ENCODE measurements at places on chromosomes 5 and 9.

DNA sequence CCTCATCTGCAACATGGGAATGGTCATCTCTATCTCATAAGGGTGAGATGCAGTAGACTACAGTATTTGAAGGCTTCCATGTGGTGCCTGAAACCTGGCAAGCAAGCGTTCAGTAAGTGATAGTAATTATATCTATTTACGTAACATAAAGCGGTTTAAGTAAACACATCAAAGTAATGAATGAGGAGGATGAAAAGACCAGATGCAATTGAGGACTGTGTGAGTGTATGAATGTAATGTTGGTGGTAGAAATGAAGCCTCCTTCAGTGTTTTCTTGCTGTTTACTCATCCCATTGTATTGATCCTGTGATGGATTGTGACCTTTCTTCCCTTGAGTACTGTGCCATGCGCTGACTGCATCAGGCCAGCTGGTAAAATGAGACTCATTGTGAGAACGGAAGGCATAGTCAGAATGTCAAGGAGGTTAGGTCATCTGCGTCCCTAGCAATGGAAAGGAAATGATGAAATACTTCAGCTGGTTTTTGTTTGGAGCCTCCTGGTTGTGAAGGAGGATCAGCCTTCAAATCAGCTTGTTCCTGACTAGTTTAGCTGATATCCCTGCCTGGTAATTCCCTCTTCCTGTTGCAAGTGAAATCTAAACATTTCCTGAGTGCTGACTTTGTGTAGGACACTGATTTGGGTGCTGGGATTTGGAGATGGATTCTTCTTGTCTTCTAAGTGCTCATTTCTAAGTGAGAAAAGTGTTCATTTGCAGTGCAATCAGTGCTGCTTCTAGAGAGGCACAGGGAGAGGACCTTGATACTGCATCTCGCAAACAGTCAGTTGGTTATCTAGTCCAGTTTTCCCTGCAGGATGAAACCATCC lies 35.6 kb downstream of the TNFSF8 start:
- DNase-seq = peak; percentile 16

GRCh38 chr9:29806937-29807618 lies 2233.8 kb upstream of the C9orf72 start:
- no peak for DNase-seq

- no peak for DNase-seq
Measured at GRCh38 chr5:154098465-154098864, 59.7 kb downstream of the MFAP3 start.

DNA sequence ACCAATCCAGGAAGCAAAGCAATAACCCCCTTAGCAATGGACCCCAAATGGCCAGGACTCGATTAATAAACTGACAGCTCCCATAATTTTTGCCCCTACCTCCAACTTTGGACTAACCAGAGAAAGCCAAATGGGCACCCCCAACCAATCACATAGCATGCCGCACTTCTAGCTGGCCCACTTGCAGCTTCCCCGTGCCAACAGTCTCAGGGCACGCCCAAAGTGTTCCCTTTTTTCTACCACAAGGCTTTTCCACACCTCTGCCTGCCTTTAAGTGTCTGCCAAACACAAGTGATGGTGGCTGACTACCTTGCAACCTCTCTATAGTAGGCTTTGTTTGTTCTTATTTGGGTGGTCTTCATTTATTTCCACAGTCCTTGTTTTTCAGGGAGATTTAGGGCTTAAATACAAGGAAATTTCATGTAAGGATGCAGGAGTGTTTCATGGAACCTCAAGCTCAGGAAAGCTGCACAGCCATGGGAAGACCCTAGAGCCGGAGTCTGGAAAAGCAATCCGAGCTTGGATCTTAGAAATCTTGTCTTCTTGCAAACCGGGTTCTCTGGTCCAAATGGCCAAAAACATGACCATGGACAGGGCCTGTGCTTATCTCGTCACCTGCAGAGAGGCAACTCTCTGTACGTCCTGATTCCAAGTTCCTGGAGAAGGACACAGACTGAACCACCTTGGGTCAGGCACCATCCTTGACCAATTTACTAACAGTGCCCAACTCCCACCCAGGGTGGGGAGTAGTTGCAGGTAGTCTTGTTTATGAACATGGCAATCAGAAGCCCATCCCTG lies 89.2 kb downstream of the THBS4 start:
- no peak for DNase-seq

- no peak for DNase-seq
Measured at GRCh38 chr5:33364406-33364805, 76.4 kb upstream of the TARS1 start.

- no peak for DNase-seq
Measured at GRCh38 chr5:159990506-159990905, 18.4 kb upstream of the TTC1 start.

DNA sequence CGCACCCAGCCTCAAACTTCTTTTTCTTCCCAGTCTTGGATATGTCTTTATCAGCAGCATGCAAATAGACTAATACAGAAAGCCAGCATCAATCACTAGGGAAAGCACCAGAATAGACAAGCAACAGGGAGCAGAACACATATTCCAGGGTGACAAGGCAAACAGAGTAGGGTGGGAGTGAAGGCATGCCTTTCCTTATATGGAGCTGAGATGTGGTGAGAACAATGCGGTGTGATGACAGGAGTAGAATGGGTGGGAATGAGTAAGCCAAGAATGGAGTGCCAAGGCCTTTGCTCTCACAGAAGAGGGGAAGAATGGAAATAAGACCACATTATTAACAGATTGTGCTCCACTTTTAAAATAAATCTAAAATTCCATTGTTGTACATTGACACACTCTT lies 115.6 kb downstream of the CETN3 start:
- DNase-seq = no peak

DNA sequence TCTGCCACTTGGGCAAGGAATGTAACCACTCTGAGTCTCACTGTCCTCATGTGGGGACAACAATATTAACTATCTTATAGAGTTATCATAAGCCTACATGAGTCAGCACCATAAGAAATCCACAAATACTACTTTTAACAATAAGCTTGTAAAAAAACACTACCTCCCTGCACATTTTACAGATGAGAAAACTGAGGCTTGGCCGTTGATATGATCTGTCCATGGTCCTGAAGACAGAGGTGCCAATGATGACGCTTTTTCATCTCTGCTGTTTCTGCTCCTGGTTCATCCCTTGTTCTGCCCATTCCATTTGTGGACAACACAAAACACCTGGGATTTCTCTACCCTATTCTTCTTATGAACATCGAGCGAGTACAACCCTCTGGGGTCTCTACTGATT lies 23.4 kb upstream of the STRBP start:
- no peak for DNase-seq

GRCh38 chr9:128792978-128793686 lies 6.1 kb downstream of the TBC1D13 start:
- no peak for DNase-seq

DNA sequence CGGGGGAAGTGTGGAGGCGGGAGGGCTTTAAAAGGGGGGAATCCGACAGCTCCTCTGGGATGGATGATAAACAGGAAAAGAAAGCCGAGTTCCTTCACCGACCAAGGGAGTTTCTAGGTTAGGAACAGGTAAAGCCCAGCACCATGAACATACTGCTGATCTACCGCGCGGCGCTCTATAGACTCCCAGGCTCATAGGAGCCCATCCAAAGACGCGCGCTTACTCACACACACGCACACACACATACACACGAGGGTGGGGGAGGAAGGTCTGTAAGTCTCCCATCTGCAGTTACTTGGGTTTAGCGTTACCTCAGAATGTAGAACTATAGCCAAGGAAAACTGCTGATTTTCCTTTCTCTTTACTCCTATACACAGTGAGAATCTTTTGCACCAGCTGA lies 2.6 kb upstream of the GABRB2 start:
- DNase-seq = no peak

GRCh38 chr9:76542360-76542759 lies 83.4 kb downstream of the GCNT1 start:
- no peak for DNase-seq

Measured in stimulated activated naive CD4-positive, alpha-beta T cell treated with Interleukin-2 at 50 U/mL for 16 hours (primary cell).